Sciatic nerve (tissue), 2 donors: ENCODE measurements at places on chromosomes 5 and 9.

DNA sequence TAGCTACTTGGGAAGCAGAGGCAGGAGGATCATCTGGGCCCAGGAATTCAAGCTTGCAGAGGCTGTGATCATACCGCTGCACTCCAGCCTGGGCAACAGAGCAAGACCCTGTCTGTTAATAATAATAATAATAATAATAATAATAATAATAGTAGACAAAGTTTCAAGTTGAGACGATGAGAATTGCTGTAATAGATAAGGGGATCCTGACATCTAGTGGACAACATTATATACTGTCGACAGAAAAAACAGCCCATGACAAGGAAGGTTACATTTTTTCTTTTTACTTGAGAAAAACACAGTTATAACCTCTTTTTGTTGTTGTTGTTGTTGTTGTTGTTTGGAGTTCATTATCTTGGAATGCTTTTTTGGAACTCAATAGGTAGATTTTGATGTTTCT lies 35.3 kb downstream of the NDFIP1 start:
- DNase-seq, result no peak

- no peak for DNase-seq
Measured at GRCh38 chr9:93459432-93459847, 6.1 kb upstream of the FAM120AOS start.

- DNase-seq, result no peak
Measured at GRCh38 chr5:95441636-95442035, 50.5 kb downstream of the FAM81B start.

DNA sequence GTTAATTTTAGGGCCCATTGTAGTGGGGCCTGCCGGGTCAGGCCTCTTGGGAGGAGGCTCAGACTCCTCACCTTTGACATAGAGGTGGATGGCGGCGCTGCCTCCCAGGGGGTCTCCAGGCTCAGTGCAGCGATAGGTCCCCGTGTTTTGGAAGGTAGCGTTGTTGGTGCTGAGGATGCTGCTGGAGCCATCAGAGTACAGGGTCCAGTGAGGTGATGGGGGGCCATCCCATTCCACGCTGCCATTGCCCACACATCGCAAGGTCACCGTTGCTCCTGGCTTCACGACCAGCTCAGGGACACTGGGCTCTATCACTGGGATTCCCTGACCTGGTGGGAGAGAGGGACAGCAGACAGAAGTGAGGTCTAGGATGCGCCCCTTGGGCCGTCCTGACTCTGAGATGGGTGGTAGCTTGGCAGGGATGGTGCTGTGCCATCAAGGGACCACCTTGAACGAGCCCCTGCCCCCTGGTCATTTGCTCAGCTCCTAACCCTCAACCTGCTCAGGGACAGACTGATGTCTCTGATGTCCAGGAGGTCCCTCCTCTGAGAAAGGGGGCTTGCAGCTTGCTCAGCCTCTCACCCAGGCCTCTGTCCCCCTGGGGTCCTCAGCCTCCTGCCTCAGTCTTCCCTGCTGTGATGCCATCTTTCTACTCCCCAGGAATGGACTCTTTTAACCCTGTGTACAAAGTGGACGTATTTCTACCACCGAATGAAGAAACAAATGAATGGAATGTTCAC lies 5.5 kb downstream of the CSF1R start:
- DNase-seq, result no peak

GRCh38 chr9:130815242-130815808 lies 19.7 kb upstream of the ABL1 start:
- DNase-seq, result no peak

DNA sequence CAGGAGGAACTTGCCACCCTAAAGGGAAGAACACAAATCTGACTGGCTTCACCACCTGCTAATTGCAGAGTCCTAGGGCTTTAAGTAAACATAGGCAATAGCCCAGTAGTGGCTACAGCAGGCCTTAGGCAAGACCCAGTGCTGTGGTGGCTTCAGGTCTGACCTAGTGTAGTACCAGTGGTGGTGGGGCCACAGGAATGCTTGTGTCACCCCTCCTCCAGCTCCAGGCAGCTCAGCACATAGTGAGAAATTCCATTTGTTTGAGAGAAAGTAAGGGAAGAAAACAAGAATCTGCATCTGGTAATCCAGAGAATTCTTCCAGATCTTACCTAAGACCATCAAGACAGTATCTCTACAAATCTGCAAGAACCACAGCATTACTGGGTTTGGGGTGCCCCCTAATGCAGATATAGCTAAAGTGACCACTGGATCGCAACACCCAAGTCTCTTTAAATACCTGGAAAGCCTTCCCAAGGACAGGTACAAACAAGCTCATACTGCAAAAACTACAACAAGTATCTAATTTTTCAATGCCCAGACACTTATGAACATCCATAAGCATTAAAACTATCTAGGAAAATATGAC lies 102.6 kb upstream of the TRPM3 start:
- DNase-seq, result no peak

DNA sequence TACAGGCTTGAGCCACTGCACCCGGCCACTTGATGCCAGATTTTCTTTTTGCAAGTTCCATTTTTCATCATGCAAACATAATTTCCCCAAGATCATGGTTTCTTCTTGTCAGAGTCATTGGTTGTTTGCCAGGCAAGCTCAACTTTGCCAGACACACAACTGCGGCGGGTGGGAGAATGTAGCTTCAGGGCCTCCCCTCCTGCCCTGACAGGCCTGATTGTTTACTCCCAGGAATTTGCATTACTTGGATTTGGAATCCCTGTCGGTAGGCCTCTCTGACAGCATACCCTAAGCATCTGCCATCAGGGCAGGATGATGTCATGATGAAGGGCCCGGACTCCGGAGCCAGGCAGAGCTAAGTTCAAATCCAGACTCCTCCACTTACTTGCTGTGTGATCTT lies 15.1 kb downstream of the RPS14 start:
- DNase-seq, result no peak

DNA sequence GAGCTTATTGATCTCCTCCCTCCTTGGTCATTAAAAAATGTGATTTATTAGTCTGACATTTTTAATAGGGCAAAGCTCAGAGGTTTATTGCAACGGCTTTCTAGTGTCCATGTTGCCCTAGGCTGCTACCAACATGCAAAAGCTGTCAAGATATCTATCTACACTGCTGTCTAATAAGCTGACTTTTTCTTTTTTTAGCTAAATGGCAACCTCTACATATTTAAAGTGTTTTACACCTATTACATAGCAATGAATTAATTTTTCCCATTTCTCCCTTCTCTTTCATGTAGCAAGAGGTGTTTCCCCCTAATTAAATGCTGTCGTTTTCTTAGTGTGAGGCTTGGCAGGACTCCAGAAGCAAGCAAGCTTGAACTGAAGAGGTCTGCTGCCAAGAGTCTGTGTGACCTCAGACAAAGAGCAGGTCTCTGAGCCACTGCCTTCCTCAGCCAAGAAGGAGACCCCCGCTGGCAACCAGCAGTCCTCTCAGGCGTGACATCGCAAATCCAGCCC lies 79.4 kb downstream of the GAS1 start:
- no peak for DNase-seq
